Urothelium cell line (cell line): ENCODE measurements at places on chromosomes 6 and 20.

DNA sequence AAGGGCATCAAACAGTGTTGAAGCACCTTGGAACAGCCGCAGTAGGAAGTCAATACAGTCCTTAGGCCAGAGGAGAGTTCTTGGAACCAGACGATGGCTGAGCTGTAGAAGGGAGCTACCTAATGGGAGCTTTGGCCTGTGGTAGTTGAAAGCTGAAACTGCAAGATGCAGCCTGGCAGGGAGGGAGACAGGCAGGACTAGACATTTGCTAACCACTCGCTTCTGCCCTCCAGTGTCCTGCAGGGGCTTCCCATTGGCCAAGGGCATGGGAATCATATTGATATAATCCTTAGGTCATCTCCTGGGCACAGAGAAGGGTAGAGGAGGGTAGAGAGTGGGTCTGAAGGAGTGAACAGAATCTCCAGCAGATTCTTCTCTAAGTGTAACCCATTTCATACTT, 60.4 kb downstream of the TPD52L1 start:
- DNase-seq = no peak

- DNase-seq = no peak
Measured at GRCh38 chr6:83600459-83600858, 88.1 kb downstream of the PRSS35 start.

GRCh38 chr20:49282584-49283171, 4.8 kb upstream of the ZNFX1 start:
- DNase-seq = no peak

DNA sequence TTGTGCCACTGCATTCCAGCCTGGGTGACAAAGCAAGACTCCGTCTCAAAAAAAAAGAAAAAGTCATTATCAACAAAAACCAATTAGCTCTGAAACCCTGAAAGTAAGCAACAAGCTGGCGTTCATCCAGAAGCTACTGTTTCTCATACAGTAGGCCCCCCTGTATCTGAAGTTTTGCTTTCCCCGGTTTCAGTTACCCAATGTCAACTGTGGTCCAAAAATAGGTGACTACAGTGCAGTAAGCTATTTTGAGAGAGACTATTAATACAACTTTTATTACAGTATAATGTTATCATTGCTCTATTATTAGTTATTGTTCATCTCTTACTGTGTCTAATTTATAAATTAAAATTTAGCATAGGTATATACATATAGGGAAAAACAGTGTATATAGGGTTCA, 135.1 kb downstream of the KIF16B start:
- no peak for DNase-seq

DNA sequence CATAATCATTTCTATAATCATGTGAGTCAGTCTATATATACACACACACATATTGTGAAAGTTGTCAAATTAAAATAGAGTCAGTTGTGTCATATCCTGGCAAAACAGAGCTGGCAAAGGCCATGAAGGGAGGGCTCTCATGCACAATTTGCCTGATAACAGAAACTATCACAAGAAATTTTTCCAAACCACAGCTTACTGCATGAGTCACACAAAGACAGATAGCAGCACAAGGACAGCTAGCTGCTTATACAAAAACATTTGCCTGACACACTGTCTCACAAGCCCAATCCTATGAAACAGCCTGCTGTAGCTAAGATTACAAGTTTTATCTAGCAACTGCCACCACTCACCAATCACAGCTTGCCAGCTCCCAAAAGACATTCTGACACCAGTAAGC, 848.5 kb upstream of the MAN1A1 start:
- DNase-seq = peak; percentile 7

DNA sequence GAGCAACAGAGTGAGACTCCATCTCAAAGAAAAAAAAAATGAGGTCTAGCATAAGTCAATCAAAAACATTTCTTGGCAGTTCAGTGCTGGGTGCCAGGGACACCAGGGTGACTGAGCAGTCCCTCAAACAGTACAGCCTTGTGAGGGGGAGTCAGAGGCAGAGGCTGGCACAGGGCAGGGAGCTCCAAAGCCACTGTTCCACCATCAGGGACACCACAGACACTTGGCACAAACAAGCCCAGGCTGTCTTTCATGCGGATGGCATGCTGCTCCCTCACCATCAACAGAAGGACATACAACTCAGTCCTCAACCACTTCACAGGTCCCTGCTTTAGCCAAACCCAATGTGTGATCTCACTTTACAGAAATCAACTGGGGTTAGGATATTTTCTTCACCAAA, 36.0 kb upstream of the GRM4 start:
- no peak for DNase-seq

DNA sequence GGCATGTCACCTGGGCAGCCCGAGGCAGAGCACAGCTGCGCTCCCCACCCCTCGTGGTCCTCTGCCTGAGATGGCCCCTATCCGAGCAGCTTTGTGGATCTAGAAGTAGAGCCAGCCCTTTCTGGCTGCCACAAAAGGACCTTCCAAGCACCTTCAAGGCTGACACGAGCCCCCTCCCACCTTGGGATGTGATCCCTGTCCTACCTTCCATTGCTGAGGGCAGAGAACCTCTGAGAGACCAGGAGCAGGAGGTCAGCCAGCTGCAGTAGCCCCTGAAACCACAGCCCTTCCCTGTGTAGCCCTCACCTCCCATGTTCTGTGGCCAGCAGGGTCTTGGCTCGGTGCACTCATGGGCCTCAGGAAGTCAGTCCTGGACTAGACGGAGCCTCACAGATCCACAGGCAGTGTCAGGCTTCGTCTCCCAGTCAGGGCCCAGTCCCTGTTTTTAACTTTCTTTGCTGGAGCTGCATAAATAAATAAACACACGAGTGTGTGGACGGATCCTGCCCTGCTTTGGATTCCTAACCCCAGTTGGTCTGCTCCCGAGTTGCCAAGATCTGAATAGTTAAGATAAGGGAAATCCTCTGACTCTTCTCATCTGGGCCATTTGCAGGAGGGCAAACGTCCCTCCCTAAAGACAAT, 507.7 kb downstream of the PREX1 start:
- no peak for DNase-seq

GRCh38 chr6:22512686-22513427, 56.5 kb upstream of the HDGFL1 start:
- DNase-seq = no peak

- DNase-seq = no peak
Measured at GRCh38 chr6:111808493-111808892, 64.8 kb downstream of the FYN start.

DNA sequence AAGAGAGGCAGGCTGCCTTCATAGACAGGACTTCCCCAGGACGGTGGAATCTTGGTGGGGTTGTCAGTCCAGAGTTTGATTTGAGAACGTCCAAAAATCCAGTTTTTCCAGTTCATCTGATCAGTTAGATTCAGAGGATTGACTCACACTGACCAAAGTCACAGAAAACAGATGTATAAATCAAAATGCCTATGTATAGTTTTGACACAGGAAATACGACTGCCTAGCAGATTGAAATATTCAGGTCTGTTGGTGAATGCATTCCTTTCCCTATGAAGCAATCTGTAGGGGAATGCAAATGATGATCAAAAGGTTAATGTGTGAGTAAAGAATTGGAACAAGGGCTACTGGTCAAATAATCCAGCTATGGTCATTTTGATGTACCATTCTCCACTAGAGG, 29.7 kb upstream of the GFOD1 start:
- no peak for DNase-seq

DNA sequence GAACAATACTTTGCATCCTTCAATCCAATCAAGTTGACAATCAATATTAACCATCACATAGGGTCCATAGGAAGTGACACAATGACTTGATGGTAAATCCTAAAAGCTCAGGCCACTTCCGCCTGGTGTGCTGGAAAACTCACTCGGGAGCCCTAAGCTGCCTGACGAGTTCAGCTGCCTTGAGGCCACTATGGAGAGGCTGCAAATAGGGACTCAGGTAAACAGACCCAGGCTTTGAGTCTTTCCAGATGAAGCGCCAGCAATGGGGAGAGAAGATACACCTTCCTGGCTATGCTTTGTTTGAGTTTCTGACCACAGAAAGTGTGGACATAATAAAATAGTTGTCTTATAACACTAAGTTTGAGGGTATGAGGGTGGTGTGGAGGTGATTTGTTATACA, 112.6 kb downstream of the GPR63 start:
- DNase-seq = no peak

GRCh38 chr6:40732878-40733277, 145.7 kb upstream of the LRFN2 start:
- no peak for DNase-seq

DNA sequence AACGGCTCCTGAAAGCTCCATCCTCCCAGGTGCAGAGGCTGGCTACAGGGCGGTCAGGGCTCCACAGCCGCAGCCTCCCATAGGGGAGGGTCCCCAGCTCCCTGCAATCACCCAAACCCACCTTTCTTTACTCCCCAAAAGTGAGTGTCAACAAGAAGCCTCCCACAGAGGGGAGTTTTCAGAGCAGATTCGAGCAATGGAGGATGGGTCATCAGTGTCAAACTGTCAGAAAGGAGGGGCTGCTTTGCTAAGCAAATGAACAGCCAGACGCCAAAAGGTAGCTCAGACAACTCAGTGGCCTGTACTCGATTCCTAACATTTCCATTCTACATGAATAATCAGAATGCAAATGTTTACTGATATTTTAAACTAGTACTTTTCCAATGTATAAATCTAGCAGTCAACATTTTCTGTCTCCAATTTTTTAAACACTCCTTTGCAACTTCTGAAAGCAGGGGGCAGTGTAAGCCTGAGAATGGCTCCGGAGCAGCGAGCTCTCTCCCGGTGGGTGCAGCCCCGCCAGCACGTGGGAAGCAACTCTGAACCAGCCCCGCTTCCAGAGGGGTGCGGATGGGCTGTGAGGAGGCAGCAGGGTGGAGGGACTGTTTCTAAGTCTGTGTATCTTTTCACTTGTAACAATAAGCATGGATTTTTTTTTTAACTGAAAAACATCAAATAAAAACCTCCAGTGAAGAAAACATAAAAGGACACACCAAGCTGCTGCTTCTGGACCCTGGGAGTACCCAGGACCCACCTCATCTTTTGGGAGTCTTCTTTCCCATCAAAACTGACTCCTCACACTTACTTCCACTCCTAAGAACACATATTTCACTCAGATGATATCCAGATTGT, 54.9 kb downstream of the TAF4 start:
- DNase-seq = peak; percentile 73

DNA sequence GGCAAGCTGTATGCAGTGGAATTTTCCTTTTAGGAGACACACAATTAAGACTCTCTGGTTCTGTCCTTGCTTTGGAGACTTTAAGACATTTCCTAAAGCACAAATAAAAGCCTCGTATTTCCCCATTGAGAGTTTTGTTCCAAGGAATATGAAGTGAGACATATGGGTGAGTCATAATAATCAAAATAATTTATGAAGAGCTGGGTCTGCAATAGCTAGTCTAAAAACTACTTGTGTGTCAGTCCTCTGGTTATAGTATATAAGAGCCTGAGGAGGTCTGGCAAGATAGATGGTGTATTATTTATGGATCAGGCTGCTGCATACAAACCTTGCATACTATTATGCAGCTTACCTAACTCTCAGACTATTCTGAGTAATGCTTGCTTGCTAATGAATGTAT, 142.6 kb downstream of the ADGRG6 start:
- DNase-seq = no peak

DNA sequence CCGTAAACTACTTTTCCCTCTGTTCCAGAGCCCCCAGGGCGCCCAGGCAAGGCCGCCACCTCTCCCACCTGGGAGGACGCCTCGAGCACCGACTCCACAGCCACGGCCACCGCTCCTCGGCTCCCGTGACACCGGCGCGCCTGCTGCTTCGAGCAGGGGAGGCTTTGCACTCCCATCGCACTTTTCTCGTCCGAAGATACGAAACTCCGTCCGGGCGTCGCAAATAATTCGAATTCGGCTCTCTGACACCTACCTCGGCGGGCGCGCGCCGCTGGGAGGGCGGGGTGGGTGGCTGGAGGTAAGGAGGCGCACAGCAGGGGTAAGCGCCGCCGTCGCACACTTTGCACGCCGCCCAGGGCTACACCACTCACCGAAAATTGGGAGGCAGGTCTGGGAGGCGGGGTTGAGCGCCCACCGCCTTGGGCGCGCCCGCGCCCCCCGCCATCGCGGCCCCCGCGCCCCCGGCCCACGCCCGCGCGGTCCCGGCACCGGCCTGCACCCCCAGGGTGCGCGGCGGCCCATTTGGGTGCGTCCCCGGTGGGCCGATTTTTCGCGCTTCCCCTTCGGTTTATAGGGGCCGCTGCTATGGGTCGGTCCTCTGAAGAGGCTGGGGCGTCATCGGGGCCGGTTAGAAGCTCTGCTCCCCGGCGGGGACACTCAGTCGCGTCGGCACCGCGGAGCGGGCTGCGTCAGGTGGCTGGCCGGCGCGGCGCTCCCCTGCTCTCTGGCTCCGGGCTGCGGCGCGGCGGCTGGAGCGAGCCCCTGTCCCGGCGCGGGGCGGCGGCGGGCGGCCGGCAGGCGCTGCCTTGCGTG, 36.2 kb downstream of the GNAS start:
- DNase-seq = peak; percentile 93

DNA sequence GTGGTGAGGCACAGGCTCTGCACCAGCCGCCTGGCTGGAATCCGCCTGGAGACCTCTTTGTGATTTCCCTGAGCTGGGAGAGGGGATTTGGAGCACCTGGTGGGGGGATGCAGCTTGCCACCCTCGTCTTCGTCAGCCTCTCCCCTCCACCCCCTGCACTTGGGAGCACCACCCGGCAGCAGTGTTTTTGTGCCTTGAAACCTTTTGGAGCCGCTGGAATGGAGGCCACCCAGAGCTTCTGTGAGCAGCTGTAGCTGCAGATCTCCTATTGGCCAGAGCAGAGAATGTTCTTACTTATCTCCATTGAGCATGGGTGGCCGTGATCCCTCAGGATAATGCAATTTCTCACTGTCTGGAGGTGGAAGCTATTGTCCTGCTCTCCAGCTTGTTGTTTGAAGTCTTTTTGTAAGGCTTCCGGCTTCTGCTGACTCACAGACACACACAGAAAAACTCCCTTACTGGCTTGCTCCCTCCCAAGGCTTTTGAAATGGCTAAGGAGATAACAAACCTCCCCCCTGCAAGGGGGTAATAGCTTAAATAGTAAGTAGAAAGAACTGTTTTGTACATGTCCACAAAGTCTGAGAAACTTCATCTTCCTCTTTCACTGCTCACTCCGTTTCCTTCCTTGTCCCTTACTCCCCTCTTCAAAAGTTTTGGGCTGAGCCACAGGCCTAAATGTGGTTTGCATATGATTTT, 271.2 kb downstream of the PRL start:
- peak; percentile 64 for DNase-seq

DNA sequence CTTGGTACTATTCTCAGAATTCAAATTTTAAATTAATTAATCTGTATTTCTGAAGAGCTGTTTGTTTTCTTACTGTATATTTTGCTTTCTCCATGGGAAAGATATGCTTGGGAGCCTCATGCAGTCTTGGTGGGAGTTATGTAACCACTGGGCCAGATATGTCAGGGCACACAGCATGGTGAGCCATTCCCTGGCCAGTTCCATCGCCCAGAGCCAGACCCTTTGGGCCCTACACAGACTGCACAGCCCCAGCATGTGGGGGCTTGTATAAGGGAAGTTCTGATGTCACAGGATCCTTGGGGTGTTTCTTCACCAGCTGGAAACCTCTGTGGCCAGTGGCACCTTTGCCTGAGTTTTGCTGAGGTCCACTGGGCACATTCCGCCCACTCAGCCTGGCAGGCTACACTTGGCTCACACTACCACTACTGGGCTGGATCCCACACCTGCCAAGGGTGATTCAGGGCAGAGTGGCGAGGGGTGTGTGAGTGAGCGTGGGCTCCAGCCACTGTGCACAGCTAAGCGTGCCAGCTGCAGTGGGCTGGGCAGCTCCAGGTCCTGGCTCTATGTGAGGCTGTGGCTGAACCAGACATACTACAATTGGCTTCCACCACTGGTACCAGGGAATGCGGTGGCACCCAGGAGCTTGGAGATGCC, 293.5 kb downstream of the ARHGAP18 start:
- no peak for DNase-seq
